ENCODE measurements at places on chromosomes 5 and 9.
A peak's percentile ranks its signal among the peaks of the same experiment; 100 is the strongest.

DNA sequence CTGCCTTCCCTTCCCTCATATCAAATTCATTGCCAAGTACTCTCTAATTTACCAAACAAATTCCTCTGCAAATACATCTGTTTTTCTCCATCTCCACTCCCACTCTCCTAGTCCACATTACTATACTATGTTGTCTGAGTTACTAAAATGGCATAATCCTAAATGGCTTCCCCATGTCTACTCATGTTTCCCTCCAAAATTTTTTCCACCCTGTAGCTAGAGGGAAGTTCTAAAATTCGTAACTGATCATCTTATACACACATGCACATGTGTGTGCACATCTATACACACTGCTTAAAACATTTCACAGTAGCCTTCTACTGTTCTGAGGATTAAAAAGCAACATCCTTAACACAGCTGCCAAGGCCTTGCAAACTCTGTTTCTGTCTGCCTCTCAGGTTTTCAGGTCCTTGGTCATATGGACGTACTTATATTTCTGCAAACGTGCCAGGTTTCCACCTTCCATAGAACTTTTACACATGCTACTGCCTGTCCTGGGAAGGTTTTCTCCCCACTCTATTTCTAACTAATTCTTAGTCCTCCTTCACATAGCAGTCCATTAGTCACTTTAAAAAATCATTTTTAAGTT is 140.6 kb downstream of the LURAP1L start:
- DNase-seq = no peak

DNA sequence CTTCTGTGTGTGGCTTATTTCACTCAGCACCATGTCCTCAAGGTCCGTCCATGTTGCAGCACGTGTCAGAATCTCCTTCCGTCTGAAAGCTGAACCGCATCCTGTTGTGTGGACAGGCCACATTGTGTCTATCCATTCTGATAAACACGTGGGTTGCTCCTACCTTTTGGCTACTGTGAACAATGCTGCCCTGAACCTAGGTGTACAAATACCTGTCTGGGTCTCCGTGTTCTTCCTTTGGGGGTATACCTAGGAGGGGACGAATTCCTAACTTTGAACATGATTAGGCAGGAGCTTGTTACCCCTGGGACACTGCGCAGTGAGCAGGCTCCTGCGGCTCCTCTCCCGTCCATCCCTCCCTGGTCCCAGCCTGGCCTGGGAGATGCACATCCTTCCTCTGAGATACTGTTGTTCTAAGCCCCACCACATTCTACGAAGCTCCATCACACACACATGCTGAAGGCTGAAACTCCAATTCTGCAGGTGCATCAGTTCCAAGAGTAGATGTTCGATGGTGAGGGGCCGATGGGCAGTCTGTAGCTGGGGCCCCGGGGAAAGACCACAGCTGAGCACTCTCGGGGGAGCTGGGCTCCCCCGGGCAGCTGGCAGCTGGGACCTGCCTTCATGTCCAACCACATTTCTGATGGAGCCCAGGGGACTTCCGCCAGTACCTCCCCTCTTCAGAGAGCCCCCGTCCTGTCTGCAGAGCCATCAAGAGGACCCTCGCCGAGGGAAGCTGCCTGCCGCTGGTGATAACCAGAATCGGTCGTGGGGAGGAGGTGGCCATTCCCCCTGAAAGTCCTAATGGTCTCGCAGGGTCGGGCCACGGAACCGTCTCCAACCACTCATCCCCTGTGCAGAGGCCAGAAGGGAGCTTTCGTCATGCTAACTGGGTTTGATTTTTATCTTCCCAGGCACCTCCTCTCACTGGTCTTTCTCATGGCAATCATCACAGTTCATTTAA is 120.9 kb downstream of the COL23A1 start:
- no peak for DNase-seq

DNA sequence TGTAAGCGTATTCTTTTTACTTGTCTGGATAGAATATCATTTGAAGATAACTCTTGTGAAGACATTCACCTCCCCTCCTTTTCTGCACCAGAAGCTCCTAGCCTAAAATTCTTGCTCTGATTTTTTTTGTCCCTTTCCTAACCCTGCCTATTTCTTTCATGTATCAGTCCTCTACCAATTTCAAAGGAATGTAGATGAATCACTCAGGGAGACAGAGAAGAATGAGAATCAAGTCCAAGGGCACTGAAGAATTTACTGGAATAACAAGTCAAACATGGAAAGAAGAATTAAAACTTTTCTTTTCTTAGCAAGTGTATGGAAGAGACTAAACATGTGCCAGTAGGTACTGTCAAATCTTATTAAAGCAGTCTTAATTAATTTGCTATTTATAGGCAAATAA is 618.7 kb downstream of the DNAH5 start:
- DNase-seq = no peak

DNA sequence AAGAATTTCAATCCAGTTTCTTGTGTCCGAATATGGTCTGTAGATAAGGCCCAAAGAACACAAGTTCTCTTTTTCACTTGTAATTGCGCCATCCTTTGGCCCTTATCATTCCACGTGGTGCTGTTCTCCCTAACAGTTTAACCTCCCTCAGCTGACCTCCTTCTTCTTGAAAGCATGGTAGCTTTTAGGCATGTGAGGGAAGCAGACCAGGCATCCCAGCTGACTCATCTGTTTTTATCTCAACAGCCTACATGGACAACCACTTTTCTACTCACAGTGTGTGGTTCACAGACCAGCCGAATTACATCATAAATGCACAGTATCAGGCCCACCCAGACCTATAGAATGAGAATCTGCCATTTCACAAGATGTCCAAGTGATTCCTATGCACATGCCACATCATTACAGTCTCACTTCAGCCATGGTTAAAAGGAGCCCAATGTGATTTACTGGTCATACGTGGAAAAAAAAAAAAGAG is 26.9 kb upstream of the PLIN2 start:
- DNase-seq = no peak

DNA sequence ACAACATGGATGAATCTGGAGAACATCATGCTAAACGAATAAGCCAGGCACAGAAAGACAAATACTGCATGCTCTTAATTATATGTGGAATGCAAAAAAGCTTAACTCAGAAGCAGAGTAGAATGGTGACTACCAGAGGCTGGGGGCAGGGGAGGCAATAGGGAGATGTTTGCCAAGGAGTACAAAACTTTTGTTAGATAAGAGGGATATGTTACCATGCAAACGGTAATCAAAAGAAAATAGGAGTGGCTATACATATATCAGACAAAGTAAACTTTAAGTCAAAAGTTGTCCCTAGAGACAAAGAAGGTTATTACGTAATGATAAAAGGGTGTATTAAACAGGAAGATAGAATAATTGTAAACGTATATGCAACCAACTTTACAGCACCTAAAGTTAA is 17.8 kb upstream of the BTNL3 start:
- DNase-seq = no peak

- DNase-seq = no peak
These were observed 170.3 kb upstream of the RAD23B start for GRCh38 chr9:107112707-107113243.

GRCh38 chr5:133253671-133254070 is 201.9 kb downstream of the HSPA4 start:
- no peak for DNase-seq

DNA sequence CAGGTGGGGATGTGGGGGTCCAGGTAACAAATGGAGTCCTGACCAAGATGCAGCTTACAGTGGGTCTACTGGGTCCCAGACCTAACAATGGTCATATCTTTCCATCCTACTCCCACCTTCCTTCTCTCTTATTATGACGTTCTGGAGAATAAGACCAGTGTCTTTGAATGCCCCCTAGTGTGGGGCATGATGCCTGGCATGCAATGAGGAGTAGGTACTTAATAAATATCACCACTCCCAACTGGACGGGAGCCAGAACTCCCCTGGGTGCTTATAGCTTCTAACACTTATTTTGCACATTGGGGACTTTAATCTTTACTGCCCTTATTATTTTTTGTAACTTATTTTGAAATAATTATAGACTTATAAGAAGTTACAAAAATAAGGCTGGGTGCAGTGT is 98.2 kb downstream of the NDFIP1 start:
- no peak for DNase-seq

DNA sequence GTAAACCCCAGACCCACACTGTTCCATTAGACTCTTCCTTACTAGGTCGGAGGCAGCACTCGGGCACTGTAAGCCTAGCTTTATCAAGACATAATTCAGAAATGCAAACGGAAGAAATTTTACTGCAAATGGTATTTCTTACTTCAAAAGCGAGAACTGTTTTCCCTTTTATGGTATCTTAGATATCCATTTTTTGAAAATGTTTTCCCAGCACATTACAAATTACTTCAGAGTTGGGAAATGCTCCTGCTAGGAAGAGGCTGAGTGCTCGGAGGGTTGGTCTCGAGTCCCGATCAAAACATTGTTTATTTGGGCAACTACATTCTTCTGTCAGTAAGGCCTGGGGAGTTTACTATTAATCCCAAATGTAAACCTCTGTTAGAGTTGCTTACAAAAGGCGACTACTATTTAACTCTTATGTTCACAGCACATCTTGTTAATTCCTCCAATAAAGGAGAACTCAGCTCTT is 332.9 kb downstream of the CWC27 start:
- no peak for DNase-seq

- DNase-seq = no peak
These were observed 87.3 kb downstream of the CDKN2A start for GRCh38 chr9:21906881-21907280.

- no peak for DNase-seq
These were observed 93.3 kb upstream of the ZNF366 start for GRCh38 chr5:72600391-72600981.

GRCh38 chr5:148960070-148960769 is 102.6 kb downstream of the SH3TC2 start:
- DNase-seq = no peak

DNA sequence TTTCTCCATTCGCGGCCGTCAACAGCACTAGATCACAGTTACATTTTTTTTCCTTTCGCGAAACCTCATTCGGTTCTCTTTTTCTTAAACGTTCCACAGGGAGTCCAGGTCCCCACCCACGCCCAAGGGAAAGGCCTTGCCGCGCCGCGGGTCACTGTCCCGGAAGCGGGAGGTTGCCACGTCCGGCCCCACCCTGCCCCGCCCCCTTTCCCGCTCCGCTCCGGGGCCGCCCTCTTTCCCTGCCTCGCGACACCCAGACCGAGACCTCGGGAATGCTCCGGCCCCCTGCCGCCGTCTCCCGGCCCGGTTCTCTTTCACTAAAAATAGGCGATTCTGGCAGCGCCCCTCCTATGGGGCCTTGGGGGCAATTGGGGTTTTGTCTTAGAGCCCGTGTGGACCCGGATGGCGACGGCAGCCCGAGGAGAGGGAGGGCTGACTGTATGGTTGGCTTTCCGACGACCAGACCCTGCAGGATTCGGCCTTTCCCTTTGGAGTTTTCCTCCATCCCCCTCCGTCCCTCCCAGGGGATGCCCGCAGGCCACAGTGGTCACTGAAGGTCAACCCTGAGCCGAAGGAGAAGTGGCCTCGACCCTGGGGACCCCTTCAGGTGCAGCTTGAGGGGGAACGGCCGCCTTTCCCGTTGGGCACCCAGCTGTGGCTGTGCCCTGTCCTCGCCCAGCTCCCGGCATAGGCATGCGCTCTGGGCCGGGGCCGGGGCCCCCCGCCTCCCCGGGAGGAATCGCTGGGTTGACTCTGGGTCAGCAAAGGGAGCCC is 2.8 kb upstream of the RACK1 start:
- peak; percentile 90 for DNase-seq

GRCh38 chr9:5931657-5932056 is 41.0 kb downstream of the MLANA start:
- no peak for DNase-seq

GRCh38 chr5:177474846-177475562 is 1.6 kb upstream of the DBN1 start:
- no peak for DNase-seq

- DNase-seq = no peak
These were observed 313.6 kb downstream of the ARHGEF28 start for GRCh38 chr5:73939557-73939956.

DNA sequence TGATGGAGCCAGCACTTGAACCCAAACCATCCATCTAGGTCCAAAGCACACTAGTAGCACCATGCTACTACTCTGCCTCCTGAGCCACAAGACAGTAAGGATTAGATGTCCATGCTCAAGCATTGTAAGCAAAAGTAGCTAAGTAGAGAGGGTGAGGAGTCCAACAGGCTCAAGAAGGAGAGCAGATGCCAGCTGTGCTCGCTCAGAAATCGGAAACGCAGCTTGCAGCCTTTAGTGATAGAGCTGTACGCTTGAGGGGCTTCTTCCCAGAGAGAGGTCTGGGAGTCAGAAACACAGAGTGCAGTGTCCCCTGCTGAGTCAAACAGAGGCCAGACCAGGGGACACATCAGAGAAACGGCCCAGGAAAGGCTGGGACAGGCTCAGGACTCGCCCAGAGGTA is 32.7 kb upstream of the GABRP start:
- no peak for DNase-seq

DNA sequence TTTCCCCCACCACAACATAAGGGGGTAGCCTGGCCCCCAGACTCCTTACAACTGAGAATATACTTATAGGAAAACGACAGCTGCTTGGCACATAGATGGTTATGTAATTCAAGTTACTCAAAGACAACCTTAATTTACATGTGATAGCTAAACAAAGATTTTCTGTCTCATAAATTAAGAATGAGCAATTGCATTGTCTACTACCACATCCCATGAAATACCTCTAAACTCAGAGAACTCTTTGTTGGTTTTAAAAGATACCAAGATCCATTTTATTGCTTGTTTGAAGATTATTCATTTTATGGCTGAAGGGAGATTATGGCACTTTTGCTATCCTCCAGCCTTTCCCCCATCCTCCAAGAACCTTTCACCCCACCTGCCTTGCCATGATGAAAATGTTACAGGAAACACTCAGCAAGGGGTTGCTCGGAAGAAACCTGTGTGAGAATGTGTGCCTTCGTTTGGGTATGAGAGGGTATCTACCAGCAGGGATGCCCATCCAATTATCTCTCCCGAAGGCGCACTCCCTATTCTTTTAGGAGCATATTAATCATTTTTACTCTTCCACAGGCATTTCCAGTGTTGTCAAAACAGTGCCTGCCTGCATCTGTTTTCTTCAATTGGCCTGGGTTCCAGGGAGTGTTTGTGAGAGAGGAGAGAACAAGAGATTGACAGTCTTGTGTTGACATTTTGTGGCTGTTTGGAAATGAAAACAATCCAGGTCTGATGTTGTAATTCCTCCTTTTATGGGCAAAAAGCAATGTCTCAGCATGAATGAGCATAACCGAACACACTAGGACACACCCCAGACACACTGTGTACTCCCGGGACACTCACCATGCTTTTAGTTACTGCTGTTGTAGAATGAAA is 208.0 kb upstream of the ANKRD55 start:
- DNase-seq = no peak
